Astrocyte of the spinal cord (primary cell): ENCODE measurements at places on chromosomes 12 and 14.

- DNase-seq: no peak
Measured at GRCh38 chr14:105411985-105412770, 7.4 kb upstream of the MTA1 start.

DNA sequence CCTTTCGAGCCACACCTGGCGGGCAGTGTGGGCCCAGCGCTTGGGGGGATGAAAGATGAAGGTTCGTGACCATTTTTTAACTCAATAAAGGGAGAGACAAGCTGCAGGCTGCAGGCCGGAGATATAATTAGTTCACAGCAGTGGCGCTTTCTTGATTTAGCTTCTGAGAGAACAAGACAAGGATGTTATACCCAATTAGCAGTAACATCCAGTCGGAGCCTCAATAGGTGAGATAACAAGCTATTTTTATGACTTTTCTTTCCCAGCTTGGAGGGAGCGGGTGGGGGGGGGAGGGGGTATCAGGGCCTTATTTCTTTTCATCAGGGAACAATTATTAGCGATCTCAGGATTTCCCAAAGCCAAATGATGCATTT lies 9.1 kb downstream of the FAM222A start:
- DNase-seq: no peak

GRCh38 chr12:101581190-101581589 lies 13.6 kb upstream of the MYBPC1 start:
- no peak for DNase-seq

DNA sequence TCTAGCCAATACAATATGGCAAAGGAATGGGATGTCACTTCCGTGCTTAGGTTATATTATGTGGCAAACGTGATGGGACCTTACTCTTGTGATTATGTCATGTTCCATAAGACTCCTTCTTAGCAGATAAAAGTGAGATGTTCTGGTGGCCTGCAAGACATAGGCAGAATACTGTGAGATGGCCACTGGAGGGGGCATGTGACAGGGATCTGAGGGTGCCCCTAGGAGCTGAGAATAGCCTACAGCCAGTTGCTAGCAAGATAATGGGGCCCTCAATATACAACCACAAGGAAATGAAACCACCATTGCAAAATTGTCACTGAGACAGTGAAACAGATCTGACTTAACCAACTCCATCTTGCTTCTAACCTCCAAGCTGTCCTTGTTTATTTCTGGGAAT lies 151.4 kb upstream of the SSTR1 start:
- DNase-seq: no peak

DNA sequence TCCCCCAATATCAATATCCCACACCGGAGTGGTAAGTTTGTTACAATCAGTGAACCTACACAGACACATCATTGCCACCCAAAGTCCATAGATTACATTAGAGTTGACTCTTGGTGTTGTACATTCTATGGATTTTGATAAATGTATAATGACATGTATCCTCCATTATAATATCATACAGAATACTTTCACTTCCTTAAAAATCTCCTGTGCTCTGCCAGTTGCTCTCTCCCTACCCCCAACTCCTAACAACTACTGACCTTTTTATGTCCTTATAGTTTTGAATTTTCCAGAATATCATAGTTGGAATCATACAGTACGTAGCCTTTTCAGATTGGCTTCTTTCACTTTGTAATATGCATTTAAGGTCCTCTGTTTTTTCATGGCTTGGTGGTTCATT lies 48.4 kb downstream of the SLC4A8 start:
- no peak for DNase-seq

DNA sequence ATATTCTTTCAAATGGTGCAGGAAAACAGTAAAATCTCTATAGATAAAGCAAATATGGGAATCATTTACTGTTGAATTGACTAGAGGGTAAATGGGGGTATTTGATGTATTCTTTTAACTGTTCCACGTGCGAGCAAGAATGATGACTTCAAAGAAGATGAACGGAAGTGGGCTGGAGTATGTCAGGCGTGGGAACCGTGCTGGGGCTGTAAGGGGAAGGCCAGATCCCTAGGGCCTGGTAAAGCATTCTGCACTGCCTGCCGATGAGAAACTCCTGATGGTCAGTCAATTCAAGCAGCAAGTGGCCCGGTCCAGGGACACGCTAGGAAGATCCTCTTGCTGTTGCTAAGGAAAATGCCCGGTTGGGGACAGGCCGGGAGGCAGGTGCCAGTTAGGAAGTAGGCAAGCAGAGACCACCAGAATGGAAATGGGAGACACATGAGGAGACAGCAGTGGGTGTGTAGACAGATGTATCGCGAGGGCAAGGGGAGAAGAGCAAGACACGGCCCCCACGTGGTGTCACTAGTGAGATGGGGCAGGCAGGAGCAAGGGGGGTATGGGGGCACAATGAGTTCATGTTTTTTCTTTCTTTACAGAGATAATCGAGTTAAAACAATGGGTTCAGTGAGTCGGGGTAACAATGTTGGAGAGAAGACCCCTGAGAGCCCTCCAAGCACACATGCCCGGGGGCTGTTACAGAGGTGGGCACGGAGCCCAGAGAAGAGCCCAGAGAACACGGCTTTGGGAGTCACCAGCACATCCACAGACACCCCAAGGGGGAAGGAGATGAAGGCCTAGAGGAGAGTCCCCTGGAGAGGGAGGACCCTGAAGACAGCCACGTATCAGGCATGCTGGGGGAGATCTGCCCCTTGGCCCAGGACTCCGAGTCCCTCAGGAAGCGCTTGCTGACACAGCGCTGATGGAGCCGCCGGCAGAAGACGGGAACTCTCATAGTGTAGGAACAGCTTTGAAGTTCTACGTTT lies 37.2 kb downstream of the FBXO21 start:
- DNase-seq: no peak
